Heart left ventricle (tissue), 16 donors: ENCODE measurements at places on chromosomes 5 and 9. TPM values are rescaled to one million over a fixed set of nuclear protein-coding genes. Genes with fewer than 3 reads are reported as not detected.
A peak's percentile ranks its signal among the peaks of the same experiment; 100 is the strongest.

DNA sequence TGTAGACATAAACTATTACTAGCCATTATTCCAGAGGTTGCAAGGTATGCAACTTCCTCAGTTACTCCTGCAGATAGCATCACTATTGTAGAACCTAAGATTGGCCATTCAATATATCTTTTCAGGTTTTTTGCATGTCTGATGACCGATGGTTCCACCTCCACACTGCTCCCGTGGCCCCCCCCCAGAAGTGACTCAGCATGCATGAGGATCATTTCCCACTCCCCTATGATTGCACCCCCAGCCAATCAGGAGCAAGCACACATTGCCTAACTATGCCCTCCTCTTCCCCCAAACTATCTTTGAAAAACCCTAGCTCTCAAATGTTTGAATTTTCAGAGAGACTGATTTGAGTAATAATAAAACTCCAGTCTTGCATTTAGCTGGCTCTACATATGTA, 601.4 kb upstream of the TLE4 start:
- DNase-seq, result no peak

The SH3PXD2B gene
- 8.4 TPM for total RNA-seq

The C5orf22 gene
- total RNA-seq, result 19.4 TPM

GRCh38 chr9:77807281-77807683, 159.2 kb upstream of the GNA14 start:
- DNase-seq, result no peak

DNA sequence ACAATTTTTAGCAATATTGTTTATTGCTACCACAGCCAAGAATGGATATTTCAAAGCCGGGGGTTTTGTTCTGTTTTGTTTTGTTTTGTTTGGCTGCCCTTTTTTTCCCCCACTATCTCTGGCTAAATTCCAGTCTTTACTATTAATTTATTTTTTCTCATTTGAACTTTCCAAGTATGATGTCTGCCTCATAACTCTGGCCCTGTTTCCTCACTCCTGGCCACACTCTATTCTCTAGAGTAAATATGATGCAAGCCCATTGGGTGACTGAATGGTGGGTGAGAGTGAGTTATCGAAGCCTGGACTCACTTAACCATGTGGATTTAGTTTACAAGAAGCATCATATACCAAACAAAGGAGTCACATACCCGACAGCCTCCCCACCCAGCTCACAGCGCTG, 41.9 kb downstream of the WDR36 start:
- DNase-seq, result no peak

DNA sequence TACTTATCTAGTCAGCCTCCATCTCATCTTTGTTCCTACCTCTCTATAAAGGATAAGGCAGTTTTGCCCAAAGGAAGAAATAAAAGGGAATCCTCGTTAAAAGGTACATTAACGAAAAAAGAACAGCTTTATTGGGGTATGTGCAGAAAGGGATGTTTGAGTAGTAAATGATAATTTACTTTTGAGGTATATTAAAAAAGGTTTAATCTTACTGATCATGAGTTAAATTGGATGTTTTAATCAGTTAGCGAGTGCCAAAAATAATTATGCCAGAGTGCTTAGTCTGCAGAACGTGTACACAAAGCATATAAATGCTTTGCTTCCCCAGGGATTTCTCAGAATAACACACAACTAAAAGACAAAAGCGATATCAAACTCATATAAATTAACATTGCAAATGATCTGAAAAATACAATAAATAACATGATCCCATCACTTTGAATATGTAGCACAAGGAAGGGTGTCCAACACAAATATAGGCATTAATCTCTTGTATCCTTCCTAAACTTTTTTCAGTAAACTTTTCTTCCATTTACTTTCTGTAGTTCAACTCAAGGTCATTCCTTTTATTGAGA, 865.0 kb downstream of the NR2F1-AS1 start:
- DNase-seq, result no peak

- DNase-seq, result no peak
These were observed 1026.9 kb downstream of the MAT2B start for GRCh38 chr5:164532235-164532900.

The FSD1L gene
- 7.3 TPM for total RNA-seq

The SLC6A19 gene
- total RNA-seq, result not detected

DNA sequence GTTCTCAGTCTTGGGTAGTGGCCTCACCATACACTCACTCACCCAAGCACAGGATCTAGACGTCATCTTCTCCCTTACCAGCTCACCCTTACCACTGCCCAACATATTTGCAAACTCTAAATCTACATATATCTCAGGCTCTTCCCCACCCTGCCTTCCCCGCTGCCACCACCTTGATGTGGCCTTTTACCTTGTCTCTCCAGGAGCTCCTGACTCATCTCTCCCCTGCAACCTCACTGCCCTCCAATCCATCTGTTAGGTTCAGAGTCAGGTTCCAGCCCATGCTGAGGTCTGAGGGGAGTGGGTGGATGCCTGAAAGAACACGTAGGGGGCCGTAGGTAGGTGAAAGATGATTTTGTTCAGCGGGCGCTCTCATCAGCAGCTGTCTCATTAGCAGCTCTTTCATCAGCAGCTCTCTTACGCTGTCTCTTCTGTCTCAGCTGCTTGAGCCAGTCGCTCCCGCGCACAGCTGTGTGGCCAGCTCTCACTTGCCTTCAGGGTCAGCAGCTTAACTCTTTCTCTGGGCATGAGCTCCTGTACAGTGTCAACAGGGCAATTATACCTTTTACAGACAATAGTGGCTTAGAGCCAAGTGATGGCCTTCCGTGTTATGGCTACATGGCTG, 23.1 kb upstream of the CKMT2 start:
- DNase-seq, result no peak

GRCh38 chr9:130410443-130410842, 34.3 kb upstream of the ASS1 start:
- no peak for DNase-seq

- no peak for DNase-seq
These were observed 50.8 kb downstream of the ALDH7A1 start for GRCh38 chr5:126544087-126544740.

DNA sequence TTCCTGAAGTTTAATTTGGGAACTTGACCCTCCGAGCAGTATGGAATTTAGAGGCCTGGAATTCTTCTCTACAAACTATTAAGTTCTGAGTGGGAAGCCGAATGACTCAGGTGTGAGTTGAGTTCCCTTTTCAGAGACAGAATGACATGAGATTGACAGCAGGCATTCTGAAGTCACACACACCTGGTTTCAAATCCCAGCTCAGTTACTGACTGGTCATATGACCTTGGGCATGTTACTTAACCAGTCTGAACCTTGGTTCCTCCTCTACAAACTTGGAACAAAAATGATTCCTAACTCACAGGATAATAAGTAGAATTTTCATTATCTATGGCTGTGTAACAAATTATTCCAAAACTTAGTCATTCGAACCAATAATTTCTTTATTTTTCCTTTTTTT, 45.5 kb upstream of the GPBP1 start:
- DNase-seq, result no peak

- peak; percentile 64 for DNase-seq
These were observed 28.1 kb downstream of the TMOD1 start for GRCh38 chr9:97529363-97530076.

The C9orf40 gene
- total RNA-seq, result 1.8 TPM

The BARHL1 gene
- total RNA-seq, result not detected

DNA sequence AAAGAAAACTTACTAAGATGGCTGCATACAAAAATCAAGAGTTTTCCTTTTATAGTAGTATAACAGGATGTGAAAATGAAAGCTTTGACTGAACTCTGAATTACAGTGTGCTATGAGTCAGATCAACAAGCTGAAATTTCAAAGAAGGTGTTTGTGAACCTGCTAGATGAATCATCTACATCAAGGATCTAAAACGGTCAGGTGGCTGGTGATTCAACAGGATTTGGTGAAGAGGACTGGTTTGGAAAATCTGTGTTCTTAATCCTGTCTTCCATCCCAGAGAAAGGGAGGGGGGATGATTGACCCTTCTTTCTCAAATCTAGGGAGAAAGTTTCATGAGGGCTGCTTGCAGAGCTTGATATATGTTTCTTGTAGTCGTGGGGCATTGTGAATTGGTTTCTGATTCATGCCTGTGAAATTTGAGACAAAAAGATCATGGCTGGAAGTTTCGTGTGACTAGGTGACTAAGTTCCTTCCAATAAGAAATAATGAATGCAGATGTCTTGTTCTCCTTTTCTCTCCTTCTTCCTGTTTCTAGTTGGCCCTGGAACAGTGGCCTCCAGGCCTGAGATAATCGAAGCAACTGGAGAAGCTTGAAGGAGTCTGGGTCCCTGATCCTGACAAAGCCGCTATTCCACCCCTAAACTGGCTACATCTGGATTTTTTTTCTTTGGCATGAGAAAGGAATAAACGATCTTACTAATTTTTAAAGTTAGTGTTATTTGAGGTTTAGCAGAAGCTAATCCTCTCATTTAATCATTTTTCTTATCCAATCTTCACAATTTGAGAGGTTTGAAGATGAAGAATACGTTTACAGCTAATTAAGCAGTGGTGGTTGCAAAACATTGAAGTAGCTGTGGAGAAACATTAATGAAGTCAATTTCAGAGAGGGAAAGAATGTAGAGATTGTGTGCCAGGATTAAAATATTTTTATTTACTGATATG, 67.2 kb downstream of the MRPS30 start:
- DNase-seq, result no peak

DNA sequence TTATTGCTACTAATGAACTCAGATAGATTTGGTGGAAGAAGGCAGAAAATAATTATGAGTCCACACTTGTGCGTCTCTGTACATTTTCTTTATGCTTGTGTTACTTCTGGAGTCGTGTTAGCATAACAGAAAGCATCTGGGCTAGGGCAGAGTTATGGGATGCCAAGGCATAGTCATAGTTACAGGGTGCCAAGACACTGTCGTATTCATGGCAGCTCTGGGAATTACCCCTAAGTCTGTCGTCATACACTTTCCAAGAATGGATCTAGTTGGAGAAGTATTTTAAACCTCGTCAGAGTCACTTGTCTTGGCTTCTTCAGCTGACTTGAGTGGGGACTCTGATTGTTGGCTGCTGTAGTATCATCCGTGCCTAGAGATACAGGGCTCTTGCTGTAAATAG, 27.7 kb downstream of the CAMK4 start:
- DNase-seq, result no peak

The TAS2R1 gene
- not detected for total RNA-seq

- DNase-seq, result no peak
These were observed 191.0 kb downstream of the ADAMTS6 start for GRCh38 chr5:65290677-65291076.

The FST gene
- 2.0 TPM for total RNA-seq

The ERGIC1 gene
- total RNA-seq, result 96.0 TPM

The CA9 gene
- total RNA-seq, result not detected

The RMND5B gene
- 31.1 TPM for total RNA-seq
